ENCODE measurements at places on chromosomes 13 and 19.
A peak's percentile ranks its signal among the peaks of the same experiment; 100 is the strongest.

- no peak for DNase-seq
Observed at GRCh38 chr19:56927791-56928207, 87.3 kb upstream of the PEG3 start.

- DNase-seq, result peak; percentile 17
Observed at GRCh38 chr19:18160493-18160970, 7.6 kb downstream of the PIK3R2 start.

DNA sequence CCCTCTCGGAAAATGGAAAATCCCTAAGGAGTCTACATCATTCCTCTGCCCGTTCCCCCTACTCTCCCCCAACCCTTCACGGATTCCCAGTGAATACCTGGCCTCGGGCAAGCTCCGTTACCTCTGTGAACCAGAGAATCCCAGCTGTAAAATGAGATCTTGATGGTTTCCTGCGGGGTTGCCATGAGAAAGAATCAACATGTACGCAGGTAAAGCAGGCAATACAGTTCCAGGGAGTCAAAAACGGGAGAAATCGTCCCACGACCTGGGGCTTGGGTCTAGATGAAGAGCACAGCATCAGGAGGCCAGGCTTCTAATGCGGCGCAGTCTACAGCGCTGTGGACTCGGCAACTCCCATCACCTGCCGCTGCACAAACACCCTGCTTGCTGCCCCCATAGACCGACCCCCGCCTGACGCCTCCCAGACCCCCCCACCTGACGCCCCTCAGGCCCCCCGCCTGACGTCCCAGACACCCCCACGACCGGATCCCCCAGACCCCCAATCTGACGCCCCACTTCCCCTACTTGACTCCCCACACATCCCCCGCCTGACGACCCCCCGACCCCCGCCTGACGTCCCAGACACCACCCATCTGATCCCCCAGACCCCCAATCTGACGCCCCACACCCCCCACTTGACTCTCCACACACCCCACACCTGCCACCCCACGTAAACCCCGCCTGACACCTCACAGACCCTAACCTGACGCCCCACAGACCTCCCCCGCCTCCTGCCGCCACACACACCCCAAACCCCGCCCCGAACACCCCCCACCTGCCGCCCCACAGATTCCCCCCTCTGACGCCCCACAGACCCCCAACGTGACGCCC is 680 bp downstream of the LIG4 start:
- DNase-seq, result no peak

- no peak for DNase-seq
Observed at GRCh38 chr13:44637581-44637980, 61.5 kb upstream of the TSC22D1 start.
